ENCODE measurements at places on chromosomes 6 and 20. TPM values are rescaled to one million over a fixed set of nuclear protein-coding genes. Genes with fewer than 3 reads are reported as not detected.

GRCh38 chr6:132919045-132919860 lies 104.9 kb downstream of the RPS12 start:
- no peak for DNase-seq

Gene TRIM40
- total RNA-seq = not detected

DNA sequence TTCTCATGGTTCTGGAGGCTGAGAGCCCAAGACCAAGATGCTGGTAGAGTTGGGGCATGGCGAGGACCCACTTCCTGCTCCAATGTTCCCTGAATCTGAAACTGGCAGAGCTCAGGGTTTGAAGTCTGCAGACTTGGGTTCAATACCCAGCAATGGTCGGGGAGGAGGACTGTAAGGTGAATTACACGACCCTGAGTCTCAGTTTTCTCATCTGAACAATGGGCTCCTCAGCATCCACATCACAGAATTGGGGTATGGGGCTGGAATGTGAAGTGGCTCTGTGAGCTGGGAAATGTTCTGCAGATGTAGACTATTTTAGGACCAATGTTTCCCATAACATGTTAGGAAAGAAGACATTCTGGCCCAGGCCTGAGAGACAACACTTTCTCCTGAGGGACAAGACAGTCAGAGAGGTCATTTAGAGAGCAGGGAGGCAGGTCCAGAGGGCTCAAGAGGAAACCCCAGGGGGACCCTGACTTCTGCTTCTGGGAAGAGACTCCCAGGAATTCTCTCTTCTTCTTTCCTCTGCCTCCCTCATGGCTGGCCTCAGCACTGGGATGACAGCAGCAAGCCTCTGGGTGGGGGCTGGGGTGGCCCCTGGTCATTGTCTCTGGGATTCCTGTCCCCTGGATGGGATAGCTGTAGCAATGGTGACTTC lies 141.3 kb upstream of the PMEPA1 start:
- no peak for DNase-seq

GRCh38 chr20:57114290-57115005 lies 152.0 kb downstream of the BMP7 start:
- DNase-seq = no peak

Gene TBX18
- total RNA-seq = not detected

DNA sequence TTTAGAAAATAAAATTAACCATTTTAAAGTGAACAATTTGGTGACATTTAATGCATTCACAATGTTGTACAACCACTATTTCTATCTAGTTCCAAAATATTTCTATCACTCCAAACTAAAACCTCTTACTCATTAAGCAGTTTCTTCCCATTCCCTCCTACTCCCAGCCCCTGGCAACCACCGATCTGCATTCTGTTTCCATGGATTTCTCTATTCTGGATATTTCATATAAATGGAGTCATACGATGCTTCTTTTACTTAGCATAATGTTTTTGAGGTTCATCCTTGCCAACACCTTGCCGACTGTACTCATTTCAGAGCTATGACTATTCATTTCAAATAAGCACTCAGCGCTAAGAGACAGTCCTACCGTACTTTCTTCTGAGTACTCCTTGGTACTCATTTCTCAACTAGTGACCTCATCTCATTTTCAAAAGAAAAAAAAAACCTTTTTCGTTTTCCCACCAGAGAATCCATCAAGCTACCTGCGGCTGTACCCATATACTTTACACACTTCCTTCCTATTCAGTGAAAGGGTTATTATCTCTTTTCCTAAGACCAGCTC lies 259.2 kb downstream of the UTRN start:
- DNase-seq = no peak

Gene SLC17A9
- not detected for total RNA-seq

DNA sequence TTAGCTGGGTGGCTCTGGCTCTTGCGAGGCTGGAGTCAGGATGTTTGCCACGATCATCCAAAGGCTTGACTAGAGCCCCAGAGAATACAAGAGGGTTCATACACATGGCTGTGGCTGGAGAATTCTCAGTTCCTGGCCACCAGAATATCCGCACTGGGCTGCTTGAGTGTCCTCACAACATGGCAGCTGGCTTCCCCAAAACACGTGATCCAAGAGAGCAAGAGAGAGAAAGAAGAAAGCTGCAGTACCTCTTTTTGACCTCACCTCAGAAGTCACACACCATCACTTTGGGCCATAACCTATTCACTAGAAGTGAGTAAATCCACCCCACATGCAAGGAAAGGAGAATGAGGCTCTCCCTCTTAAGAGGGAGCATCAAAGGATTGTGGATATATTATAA lies 21.5 kb upstream of the BPIFB1 start:
- no peak for DNase-seq

Gene ESR1
- total RNA-seq = not detected

DNA sequence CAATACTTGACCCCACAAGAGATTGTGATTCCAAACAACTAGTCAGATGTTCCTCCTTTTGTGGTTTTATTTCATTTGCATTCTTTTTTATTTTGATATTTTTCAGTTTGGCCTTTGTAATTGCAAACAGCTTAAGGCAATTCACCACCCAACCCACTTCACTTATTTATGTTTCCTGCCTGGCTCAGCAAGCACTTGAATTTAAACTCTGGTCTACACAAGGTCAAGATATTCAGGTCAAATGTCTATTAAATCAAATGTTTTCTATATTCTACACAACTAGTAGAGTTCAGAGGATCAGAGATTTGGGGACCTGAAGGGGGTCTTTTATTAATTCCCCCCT lies 100.1 kb downstream of the SGK1 start:
- no peak for DNase-seq

DNA sequence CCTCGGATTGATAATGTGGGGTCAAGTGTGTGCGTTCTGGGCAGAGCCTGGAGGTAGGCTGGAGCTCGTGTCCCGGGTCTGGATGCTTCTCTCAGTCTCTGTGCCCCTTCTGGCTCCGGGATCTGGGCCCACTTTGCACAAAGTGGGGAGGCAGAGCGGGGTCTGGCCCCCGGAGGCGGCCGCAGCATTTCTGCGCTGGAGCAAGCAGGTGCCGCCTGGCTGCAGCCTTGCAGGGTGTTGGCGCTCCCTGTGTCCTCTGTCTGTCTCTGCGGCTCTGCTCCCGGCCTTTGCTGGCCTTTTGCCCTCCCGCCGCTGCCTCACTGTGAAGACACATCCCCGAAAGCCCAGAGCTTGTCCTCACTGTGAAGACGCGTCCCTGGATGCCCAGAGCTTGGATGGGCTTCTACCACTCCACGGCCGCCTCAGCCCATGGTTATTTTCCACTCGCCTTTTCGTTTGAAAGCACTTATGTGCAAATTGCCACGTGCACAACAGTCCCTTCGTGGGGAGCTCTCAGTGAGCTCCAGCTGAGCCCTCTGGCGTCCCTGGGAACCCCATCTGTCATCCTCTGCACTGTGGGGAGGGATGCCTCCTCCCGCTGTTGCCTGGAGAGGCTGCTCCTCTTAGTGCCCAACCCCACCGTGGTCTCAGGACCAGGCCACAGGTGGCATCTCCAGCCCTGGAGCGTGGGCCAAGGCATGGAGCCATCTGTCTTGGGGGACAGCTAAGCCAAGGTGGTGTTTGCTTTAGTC lies 17.4 kb downstream of the SLCO4A1 start:
- peak; percentile 36 for DNase-seq

Gene ECT2L
- total RNA-seq = not detected

Gene CST5
- not detected for total RNA-seq

DNA sequence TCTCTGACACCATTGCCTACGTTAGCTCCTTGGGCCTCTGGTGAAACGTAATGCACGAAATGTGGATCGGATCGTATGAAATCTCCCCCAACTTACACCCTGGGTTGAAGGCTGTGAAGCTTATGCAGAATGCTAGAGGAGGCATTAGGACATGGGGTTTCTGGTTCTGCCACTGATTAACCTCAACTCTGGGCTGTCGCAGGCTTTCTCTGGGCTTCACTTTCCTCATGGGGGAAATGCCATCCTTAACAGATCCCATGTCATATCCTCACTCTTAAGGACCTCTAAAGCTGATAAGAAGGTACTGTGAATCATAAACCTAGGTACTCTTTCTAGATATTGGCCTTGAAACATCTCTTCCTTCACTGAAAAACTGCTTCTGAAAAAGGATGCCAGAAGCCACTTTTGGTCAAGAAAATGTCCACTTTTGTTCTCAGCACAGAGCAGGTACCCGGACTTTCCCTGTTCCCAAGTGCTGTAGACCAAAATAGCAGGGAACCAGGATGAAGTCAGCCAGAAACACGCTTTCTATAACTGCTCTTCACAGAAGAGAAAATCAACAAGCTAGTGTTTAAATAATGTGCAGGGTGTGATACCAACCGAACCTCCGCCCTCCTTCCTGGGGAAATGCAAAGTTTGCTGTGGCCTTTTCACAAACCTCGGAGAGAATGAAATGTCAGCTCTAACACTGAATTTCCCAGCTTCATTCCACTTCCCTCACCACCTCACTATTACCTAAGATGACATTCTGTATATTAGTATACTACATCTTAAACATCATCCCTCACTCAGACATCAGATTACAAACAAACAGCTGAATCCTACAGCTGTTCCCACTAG lies 118.9 kb downstream of the BACH2 start:
- no peak for DNase-seq

GRCh38 chr6:99241905-99242534 lies 107.5 kb downstream of the FAXC start:
- DNase-seq = peak; percentile 65

Gene PLCB1
- total RNA-seq = not detected

Gene OPN5
- not detected for total RNA-seq

DNA sequence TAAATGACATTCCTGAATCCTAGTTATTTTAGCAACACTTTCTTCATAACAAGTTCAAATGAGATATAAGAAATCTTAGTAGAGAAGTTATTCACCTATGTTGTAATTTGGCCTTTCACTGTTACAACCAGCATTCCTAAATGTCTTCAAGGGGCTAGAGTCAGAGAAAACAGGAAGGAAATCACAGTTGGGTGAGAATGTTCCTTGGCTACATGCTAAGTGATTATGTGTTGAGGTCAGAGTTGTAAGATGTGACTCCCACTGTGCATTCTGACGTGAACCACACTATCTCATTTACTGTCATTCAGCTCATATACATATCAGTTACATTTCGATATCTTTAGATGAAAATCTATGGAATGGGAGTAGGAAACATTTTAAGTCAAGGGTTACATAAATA lies 51.0 kb upstream of the MLIP start:
- DNase-seq = no peak

DNA sequence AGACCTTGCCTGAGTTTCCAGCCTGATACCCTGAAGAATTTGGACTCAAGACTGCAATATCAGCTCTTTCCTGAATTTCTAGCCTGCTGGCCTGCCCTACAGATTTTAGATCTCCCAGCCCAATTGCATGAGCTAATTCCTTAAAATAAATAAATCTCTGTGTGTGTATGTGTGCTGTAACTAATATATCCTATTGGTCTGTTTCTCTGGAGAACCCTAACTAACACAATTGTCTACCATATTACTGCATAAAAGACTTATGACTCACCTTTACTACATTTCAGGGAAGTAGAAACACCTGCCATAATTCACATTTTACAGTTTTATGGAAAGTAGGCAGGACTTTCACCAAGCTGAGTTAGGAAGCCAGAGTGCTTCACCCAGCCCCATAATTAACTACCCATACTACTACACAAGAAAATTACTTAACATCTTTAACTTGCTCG lies 90.7 kb upstream of the BEND6 start:
- no peak for DNase-seq

DNA sequence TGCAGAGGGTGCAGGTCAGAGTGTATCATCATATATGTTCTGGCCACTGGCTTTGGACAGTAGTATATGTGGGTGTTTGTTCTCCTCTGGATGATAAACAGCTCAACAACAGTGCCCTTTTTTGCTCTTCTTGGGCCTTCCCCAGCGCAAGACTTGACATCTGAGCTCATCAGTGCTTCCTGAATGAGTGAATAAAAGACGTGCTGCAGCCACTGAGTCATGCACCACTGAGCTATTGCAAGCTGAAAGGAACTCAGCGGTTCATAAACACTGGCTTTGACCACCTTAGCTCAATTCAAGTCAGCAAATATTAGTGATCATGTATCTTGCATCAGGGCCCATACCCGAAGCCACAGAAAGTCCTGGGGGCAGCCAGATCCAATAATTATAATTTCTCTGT lies 105.3 kb upstream of the KCNG1 start:
- DNase-seq = no peak

- DNase-seq = no peak
Measured at GRCh38 chr6:77620278-77620882, 32.5 kb upstream of the MEI4 start.

GRCh38 chr6:36594816-36595643 lies 868 bp downstream of the SRSF3 start:
- peak; percentile 53 for DNase-seq

Gene RAMACL
- 8.0 TPM for total RNA-seq

Gene AIF1
- 57.5 TPM for total RNA-seq

Gene CTSZ
- total RNA-seq = not detected

GRCh38 chr6:8352335-8352965 lies 82.9 kb downstream of the SLC35B3 start:
- DNase-seq = no peak

DNA sequence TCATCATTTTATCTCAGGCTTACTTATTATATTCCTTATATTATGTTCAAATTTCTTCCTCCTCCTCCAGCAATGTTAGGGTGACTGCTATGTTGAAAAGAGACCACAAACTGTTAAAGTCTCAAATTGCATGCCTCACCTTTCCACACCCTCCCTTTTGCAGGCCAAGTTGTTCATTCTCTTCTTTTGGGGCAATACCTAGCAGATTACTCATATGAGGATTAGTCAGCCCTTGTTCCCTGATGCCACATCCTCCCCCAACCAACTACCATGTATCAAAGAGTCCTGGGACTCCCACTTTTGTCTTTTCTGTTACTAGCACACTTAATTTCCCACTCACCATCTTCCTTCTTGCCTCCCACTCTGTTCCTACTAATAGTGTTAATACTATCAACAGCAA lies 434.7 kb downstream of the BCKDHB start:
- DNase-seq = no peak

DNA sequence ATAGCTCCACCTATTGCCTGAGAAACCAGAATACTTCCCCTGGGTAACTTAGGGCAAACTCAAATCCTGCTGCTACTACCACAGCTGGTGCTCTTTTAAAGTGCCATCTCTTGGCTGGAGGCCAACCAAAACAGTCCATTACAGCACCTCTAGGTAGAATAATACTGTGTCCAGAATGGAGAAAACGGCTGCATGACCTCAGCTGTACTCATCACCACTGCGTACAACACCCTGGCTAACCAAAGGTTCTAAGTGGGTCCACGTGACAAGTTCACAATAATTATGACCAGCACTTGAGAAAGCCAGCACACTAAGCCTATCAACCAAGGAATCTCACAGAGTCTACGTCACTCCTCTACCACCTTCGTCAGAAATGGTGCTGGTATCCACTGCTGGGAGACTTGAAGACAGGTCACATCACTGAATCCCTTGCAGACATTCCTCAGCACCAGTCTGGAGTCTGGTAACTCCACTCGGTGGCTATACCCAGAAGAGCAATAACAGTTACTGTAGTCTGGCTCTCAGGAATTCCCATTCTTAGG lies 40.9 kb upstream of the PKIB start:
- DNase-seq = no peak

Gene TFEB
- total RNA-seq = 9.8 TPM

GRCh38 chr20:58618351-58619076 lies 32.6 kb upstream of the STX16 start:
- no peak for DNase-seq

Gene BTN1A1
- 0.06 TPM for total RNA-seq

Gene JPH2
- total RNA-seq = 0.24 TPM

- DNase-seq = no peak
Measured at GRCh38 chr6:18465410-18466154, 78.4 kb downstream of the RNF144B start.

Gene TRAPPC3L
- not detected for total RNA-seq

GRCh38 chr6:151014404-151015100 lies 149.1 kb downstream of the MTHFD1L start:
- peak; percentile 92 for DNase-seq

- no peak for DNase-seq
Measured at GRCh38 chr6:11419763-11420453, 117.6 kb upstream of the TMEM170B start.

Measured in G401 (cell line).